ENCODE measurements at places on chromosomes 13 and 19. TPM values are rescaled to one million over a fixed set of nuclear protein-coding genes. Genes with fewer than 3 reads are reported as not detected.

The GRK1 gene
- total RNA-seq: 0.54 TPM

DNA sequence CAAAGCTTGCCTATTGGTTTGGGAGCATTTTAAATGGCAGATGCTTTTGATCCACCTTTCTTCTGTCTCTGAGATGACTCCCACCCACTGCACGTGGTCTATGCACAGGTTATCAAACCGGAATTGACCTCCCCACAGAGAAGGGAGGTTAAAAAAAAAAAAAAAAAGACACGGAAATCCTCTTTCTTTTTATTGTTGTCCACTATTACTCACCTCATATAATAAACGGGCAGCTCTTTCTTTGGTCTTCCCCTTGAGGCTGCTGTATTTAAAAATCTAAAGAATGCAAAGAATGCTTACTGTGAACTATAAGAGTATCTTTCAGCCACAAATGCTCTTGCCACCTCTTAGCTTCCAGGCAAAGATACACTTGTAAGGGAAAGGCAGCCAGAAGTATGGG, 329.7 kb downstream of the NDFIP2 start:
- DNase-seq: no peak

GRCh38 chr13:94057618-94058186, 421.8 kb downstream of the DCT start:
- DNase-seq: no peak

DNA sequence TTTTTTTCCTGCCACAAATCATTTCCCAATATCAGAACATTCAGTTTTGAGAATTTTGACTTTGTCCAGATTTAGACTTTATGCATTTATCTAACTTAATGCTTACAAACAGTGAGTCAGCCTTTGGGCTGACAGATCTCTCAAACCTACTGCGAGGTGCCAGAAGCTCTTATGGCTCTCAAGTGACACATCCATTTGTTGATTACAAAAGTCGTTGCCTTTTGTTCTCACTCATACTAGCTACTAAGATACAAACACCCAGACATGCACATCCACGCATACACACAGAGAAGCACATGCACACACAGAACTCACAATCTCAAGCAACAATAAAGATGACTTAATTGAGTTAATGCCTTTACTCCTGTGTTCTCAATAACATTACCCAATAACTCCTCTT, 1147.5 kb downstream of the DIAPH3 start:
- DNase-seq: no peak

DNA sequence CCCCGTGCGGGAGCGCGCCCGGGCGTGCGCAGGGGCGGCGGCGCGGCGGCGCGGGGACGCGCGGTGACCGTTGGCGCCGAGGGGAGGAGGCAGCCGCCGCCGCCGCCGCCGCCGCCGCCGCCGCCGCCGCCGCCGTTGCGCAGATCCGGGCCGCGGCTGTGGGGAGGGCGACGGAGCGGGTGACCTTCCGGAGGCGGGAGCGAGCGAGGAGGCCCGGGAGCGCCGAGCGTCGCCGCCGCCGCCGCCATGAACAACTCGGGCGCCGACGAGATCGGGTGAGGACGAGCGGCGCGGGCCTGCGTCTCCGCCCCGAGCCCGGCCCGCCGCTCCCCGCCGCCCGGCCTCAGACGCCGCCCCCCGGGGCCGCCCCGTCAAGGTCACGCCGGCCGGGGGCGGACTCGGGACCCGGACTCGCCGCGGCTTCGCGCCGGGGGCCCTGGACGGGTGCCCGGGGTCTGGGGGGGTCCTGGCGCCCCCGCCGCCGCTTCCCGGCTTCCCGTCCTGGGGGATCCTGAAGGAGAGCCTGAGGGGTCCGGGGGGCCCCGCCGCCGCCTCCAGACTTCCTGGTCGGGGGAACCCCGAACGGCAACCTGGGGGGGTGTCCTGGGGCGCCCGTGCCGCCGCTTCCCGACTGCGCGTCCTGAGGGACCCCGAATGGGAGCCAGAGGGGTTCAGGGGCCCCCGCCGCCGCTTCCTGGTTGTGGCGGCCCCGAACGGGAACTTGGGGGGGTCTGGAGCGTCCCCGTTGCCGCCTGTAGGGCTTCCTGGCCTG, at the start of gene DAZAP1:
Gene DAZAP1, plus strand, starts transcription at position 59 of the 772 bp plus-strand sequence. Its CDS starts 188 bp downstream, at position 247.
- DNase-seq: no peak

- DNase-seq: no peak
These were observed 19.2 kb downstream of the RAB20 start for GRCh38 chr13:110542169-110542796.

DNA sequence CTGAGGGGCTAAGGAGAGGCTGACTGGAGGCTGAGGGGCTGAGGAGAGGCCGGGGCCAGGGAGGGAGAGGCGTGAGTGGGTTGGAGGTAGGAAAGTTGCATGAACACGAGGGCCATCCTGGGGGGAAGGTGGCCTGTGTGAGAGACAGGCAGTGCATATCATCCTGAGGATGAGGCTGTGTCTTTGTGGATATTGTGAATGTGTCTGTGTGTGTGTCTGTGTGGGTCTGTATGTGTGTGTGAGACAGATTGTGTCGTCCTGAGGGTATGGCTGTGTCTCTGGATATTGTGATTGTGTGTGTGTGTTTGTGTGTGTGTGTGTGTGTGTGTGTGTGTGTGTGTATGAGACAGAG, 422 bp downstream of the ZNF71 start:
- DNase-seq: no peak

- no peak for DNase-seq
These were observed 298.5 kb upstream of the ATXN8OS start for GRCh38 chr13:69809152-69809551.

GRCh38 chr13:111572956-111573761, 252.7 kb downstream of the TEX29 start:
- DNase-seq: no peak

DNA sequence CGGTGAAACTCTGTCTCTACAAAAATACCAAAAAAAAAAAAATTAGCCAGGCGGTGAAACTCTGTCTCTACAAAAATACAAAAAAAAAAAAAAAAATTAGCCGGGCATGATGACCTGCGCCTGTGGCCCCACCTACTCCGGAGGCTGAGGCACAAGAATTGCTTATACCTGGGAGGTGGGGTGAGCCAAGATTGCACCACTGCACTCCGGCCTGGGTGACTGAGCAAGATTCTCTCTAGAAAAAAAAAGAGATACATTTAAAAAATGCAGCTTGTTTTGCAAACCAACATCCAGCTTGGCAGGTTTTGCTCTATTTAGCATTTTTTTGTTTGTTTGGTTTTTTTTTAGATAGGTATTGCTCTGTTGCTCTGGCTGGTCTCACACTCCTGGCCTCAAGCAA, 6.7 kb upstream of the PGPEP1 start:
- DNase-seq: no peak

- DNase-seq: no peak
These were observed 15.5 kb downstream of the ATP8B3 start for GRCh38 chr19:1796395-1797142.

DNA sequence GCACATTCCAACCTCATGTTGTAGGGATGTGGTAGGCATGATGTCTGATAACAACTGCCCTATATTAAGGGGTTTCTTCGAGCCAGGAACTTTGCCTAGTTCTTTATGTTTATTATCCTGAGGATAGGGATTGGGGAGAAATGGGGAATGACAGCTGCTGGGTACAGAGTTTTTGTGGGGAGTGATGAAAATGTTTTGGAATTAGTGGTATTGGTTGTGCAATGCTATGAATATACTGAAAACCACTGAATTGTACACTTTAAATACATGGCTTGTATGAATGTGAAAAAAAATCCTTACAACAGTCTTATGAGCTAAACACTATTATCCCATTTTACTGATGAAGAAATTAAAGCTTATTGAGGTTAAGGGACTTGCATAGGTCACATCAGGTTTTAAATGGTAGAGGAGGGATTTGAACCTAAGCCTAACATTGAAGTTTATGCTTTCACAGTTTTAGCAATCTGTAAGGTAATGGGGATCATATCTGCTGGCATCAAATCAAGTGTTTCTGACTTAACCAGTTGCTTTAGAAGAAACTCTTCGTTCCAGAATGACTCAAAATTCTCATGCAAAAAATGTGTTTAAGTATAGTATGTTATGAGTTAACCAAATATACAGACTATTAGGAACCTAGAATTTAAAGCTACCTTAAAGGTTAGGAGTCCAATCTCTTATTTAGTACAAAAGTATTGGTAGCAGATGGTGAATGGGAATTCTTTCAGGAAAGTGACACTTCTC, 61.4 kb downstream of the ERCC5 start:
- DNase-seq: no peak

The ATP4B gene
- total RNA-seq: not detected

The BRCA2 gene
- 8.5 TPM for total RNA-seq

The SHKBP1 gene
- 84.6 TPM for total RNA-seq

DNA sequence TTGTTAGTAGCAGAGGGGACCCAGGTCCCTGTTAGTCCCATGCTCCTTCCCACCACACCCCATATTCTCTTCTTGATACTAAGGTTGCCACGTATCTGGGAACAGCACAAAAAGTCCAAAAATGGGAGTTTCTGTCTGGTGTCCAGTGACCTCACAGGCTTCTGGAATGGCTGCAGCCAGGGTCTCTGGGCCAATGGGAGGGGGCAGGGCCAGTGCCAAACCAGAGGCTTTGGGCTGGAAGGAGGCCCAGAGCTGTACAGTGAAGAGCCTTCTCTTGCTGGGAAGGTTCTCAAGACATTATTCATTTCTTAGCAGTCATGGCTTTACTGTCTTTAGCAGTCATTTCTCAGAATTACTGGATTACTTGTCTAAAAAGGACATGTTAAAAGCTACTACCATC, 119.2 kb downstream of the FRY start:
- DNase-seq: no peak

- DNase-seq: no peak
These were observed 42.6 kb downstream of the ZNF527 start for GRCh38 chr19:37413313-37414084.

DNA sequence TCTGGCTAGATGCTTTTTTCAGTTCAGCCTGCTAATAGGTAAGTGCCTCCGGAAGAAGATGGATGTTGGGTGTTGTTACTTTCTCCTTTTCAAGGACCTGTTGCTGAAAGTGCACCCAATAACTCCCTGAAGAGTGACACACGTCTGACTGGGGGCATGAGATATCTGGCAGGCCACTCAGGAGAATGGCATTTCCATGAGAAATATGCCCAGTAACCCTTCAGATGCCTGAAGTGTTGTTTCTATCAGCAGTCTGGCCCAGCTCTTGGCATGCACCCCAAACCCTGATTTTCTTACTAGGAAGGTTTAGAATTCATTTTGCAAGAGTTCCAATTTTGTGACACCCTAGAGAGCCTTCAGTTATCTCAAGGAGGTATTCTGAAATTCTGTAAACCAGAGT, 71.5 kb downstream of the ARHGAP35 start:
- no peak for DNase-seq

- DNase-seq: no peak
These were observed 4.7 kb downstream of the NKPD1 start for GRCh38 chr19:45156011-45156630.

DNA sequence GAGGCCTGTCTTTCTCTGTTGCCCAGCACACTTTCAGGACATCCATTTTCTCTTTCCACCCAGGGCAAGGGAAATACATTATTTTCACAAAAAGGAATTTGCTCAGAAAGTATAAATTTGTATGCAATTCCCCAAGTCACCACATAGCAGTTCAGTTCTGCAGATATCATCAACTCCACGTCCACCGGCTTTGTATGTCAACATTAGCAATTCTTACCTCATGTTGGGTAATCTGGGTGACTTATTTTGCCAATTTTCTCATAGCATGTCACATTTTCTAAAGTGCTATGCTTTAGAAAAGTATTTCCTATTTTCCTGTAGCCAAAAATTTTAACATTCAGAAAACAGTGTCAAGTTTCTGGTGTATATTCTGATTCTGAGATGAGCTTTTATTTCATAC, 501.8 kb downstream of the EFNB2 start:
- no peak for DNase-seq

DNA sequence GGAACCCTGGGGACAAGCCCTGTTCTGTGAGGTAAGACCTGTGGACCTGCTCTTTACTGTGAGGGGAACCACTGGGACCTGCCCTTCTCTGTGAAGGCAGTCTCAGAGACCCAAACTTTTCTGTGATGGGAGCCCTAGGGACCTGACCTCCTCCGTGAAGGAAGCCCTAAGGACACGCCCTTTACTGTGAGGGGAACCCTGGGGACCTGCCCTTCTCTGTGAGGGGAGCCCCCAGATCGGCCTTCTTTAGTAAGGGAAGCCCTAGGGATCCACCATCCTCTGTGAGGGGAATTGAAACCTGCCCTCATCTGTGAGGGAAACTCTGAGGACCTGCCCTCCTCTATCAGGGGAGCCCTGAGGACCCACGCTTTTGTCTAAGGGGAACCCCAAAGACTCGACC, 343.5 kb downstream of the UQCRFS1 start:
- no peak for DNase-seq

DNA sequence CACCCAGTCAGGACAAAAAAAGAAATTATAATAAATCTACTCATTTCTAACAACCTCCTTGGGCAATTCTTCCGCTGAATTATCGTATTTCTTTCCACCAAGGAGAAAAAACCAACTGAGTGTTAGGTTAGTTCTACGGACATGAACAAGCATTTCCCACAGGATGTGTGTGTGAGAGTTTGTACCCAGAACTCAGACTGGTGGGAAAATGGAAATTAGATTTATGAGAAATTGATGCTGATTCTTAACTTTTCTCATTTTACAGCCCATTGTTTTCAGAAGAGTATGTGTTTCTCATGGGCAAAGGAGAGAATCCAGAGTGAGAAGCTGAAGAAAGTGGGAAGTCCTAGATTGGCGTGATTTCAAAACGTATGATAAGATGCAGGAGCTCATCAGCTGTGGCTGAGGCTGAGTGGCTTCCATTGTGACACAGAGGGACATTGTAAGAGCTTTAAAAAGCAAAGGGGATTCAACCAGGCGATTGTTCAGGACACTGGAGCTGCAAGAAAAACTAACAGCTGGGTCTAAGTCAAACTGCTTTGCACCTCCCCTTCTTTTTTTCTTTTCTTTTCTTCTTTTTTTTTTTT, 184.7 kb upstream of the ARGLU1 start:
- DNase-seq: no peak

- no peak for DNase-seq
These were observed 18.3 kb upstream of the HNRNPUL1 start for GRCh38 chr19:41245843-41246242.

GRCh38 chr13:64239372-64239771, 2823.7 kb upstream of the PCDH20 start:
- no peak for DNase-seq

DNA sequence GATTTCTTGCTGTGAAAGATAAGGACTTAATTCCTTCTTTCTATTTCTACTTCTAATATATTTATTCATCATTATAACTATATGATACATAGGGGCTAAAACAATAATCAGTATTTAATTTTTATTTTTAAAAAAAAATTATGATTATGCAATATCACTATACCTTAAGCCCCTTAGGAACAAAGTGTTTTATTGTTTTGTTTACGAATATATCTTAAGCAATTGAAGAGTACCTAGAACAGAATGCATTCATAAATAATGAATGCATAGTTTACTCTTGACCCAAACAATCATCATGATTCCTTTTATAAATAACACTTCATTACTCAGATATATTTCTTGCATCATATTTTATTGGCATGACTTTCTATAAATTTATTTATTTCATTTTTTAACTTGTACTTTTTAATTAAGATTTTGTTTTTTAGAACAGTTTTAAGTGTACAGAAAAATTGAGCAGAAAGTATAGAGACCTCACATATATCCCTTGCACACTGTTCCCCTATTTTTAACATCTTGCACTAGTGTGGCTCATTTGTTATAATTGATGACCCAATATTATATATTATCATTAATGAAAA, 339.9 kb upstream of the SPRY2 start:
- DNase-seq: no peak

GRCh38 chr13:50594276-50595051, 249.0 kb downstream of the DLEU7 start:
- DNase-seq: no peak
